ENCODE measurements at places on chromosomes 4 and X.

DNA sequence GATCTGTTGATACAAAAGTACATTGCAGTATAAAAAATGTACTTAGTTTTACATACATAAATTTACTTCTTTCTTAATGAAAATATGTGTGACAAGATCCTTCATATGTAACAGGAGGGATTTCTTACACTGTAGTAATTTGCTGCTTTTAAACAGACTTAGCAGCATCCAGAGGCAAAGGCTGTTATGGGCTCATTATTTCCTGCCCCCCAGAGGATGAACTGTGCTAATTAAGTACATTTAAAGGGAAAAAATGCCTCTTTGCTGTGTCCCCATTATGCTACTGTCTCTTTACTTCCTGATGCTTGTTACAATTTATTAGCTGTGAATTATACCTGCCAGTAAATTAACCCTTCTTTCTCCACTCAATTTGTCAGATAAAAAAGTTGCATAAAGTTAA is 47.1 kb downstream of the NDST3 start:
- DNase-seq, result no peak

DNA sequence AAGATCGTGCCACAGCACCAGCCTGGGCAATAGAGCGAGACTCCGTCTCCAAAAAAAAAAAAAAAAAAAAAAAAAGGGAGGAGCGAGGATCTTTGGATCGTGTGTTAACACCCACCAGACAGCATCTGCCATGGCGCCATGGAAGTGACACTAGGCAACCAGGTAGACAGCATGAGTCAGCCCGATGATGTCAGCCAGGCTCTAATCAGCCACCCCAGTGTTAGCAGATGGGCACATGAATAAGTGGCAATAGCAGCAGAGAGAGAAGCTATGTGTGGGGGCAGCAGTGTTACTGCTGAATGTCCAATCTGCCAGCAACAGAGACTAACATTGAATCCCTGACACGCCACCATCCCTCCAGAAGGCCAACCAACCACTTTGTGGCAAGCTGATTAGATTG is 6.6 kb downstream of the SYN1 start:
- DNase-seq, result no peak

DNA sequence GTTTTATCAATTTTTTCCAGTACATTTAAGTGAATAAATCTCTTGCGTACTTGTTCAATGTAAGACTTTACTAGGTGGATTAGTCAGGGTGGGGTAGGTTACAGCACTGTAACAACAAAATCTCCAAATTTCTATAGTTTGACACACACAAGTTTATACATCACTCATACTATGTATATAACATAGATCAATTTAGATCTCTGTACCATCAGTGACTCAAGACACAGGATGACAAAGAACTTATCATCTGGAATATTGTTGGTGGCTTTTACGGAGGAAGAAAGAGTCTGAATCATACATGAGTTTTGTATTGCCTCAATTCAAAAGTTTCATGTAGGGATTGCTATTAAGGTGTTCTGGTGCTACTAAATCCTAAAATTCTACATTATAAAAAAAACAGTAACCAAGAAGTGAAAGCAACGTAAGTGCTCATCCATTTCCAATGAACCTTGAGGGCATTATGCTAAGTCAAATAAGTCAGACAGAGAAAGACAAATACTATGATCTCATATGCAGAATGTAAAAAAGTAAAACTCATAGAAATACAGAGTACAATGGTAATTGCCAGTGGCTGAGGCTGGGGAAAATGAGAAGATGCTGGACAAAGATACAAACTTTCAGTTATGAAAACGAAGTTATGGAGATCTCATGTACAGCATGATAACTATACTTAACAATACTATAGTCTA is 98.0 kb upstream of the DKK2 start:
- DNase-seq, result no peak

DNA sequence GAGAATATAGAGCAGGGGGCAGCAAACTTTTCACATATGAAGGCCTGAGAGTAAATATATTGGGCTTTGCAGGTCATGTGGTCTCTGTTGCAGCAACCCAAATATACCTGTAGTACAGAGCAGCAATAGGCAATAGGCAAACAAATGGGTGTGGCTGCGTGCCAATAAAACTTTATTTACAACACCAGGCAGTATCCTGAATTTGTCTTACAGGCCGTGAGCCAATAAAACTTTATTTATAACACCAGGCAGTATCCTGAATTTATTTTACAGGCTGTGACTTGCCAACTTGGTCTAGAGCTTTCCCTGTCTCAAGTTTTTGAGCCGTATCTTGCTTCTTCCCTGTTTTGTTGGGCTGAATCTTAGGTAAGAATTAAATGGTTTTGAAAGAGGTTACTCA is 118.2 kb downstream of the PHEX start:
- no peak for DNase-seq
